ENCODE measurements at places on chromosomes 3 and 15. TPM values are rescaled to one million over a fixed set of nuclear protein-coding genes. Genes with fewer than 3 reads are reported as not detected.
A peak's percentile ranks its signal among the peaks of the same experiment; 100 is the strongest.

DNA sequence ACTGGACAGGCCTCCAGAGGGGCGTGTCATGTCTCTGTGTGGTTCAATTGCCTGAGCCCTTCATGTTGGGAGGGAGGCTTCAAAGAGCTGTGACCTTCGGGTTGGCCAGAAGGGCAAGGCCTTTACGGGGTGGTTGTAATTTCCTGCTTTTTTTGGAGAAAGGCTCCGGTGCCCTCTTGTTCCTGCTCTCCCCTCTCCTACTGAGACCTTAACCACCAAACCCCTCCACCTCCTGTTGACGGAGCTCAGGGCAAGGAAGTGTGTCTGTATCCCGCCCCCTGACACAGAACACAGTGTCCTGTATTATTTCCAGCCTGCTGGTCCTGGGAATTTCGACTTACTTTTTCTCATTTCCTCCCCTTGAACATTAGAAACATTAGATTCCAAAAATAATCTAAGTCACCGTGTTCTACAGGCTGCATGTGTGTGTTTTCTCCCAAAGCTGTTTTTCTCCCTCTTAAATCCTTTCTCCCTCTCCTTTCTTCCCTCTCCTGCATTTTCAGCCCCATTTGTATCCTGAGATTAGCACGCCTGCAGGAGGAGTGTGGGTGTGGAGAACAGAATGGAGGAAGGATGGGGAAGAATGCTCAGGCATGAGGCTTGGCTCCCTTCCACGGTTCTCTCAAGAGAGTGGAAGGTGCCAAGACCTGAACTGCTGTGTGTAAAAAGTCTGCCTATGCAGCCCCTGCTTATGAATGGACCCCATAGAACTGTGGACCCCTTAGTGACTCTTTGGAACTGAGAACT lies 285.4 kb upstream of the ROPN1 start:
- no peaks in the 10 kb centered on the region for H3K36me3 ChIP-seq
- H3K27ac ChIP-seq, result no peak overlapping the region
- no peak overlapping the region for H3K4me3 ChIP-seq
- peak; percentile 48 for DNase-seq

The TUSC7 gene
- total RNA-seq, result not detected

- H3K27me3 ChIP-seq, result no peaks in the 10 kb centered on the region
- no peak for DNase-seq
- H3K4me1 ChIP-seq, result peaks cover 8% of the 10 kb centered on the region
Measured at GRCh38 chr3:61803983-61804382, 242.6 kb downstream of the PTPRG start.

DNA sequence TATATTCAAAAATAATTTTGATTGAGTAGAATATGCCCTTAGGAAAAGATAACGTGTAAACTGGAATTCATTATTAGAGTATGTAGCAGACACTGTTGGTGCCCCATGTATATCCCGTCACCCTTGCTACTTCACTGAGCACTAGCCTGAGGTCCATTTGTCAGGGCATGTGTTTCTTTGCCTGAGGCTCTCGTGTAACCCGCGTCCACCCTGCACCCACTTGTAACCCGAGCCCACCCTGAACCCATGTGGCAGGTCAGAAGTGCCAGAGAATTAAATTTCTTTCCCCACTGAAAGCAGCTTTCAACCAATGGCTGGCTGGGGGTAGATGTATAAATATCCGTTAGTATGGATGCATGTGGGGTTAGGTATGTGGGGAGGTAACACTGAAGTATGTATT lies 474.2 kb upstream of the ZNF385D start:
- no peak overlapping the region for H3K4me3 ChIP-seq
- H3K4me1 ChIP-seq, result peaks cover 5% of the 10 kb centered on the region
- no peaks in the 10 kb centered on the region for H3K36me3 ChIP-seq
- no peak for DNase-seq
- no peaks in the 10 kb centered on the region for H3K27me3 ChIP-seq

GRCh38 chr3:123791417-123791816 lies 92.7 kb downstream of the MYLK start:
- peaks cover 23% of the 10 kb centered on the region for H3K4me1 ChIP-seq
- H3K4me3 ChIP-seq, result no peak overlapping the region
- no peaks in the 10 kb centered on the region for H3K36me3 ChIP-seq
- H3K27ac ChIP-seq, result no peak overlapping the region

DNA sequence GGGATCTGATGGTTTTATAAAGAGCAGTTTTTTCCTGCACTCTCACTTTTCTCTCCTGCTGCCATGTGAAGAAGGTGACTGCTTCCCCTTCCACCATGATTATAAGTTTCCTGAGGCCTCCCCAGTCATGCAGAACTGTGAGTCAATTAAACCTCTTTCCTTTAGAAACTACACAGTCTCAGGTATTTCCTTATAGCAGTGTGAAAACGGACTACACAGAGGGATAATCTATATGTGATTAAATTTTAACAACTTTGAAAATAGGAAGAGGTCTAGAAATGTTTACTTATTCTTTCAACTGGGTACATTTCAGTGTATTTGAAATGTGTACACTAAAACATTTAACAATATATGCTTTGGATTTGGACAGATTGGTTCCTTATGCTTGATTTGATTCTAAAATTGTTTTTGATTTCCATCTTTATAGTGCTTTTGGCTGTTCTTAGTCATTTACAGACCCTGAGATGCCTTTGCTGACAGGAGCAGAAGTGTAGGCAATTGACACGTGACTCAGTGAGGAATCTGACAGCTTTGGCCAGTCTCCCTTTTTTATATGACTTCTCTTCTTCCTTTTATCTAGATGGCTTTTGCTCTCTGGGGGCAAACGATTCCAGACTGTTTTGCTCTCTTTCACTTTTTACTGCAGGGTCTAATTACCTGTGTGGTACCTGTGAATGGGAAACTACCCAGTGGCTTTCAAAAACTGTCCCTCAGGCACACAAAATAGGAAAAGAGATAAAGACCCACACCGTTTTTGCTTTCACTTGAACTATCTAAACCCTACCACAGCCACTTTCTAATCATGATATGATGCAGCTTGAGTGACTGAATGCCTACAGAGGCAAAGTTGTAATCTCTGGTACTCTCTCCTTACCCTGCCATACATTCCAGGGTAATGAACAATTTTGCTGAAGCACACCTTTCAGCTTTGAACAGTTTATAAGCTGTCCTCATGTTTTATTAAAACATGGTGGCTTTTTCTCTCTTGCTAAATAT lies 422.6 kb downstream of the ROBO1 start:
- H3K36me3 ChIP-seq, result no peaks in the 10 kb centered on the region
- no peak overlapping the region for H3K4me3 ChIP-seq
- DNase-seq, result no peak
- H3K27me3 ChIP-seq, result peaks cover 79% of the 10 kb centered on the region
- H3K27ac ChIP-seq, result no peak overlapping the region
- no peaks in the 10 kb centered on the region for H3K4me1 ChIP-seq

DNA sequence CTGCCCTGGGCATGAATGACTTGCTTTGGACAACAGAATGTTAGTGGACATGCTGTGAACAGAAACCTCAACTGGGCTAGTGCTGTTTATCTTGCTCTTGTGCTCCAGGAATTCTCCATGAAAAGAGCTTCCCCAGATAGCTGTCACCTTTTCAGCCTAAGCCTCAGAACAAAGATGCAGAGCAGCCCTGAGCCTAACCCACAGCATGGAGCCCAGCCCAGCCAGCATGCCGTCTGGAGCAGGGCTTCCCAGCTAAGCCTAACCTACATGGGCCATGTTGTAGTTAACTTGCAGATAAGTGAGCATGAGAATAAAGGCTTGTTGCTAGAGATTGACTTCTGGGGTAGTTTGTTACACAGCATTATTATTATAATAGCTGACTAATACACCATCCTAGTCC lies 48.9 kb downstream of the SCN5A start:
- DNase-seq, result no peak
- H3K4me1 ChIP-seq, result no peaks in the 10 kb centered on the region
- H3K36me3 ChIP-seq, result no peaks in the 10 kb centered on the region
- no peak overlapping the region for H3K4me3 ChIP-seq
- H3K27ac ChIP-seq, result no peak overlapping the region
- H3K27me3 ChIP-seq, result peaks cover 24% of the 10 kb centered on the region

GRCh38 chr3:190826018-190826417 lies 36.5 kb downstream of the GMNC start:
- H3K27me3 ChIP-seq, result no peaks in the 10 kb centered on the region
- no peak overlapping the region for H3K4me3 ChIP-seq
- peaks cover 21% of the 10 kb centered on the region for H3K4me1 ChIP-seq
- no peaks in the 10 kb centered on the region for H3K36me3 ChIP-seq

DNA sequence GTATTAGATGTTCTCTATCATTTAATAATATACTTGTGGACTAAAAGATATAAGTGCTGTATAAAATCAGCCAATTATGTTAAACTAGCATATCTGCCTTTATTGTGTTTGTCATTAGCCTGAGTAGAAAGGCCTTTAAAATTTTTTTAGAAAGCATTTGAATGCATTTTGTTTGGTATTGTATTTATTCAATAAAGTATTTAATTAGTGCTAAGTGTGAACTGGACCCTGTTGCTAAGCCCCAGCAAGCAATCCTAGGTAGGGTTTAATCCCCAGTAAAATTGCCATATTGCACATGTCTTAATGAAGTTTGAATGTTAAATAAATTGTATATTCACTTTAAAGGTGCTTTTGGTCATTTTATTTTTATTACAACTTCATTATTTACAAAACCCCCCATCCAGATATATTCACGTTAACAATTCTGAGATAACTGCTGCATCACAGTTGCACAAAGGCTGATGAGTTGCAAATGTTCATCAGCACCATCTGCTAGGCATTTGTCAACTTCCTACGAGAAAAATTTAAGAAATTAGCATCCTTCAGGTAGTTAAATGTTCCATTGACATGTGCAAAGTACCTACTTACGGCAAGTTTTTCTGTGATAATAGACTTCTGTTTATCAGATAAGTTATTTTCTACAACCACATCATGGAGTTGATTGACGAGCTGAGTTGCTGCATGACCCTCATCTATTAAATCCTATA lies 6.3 kb downstream of the EIF4A2 start:
- H3K36me3 ChIP-seq, result peaks cover 88% of the 10 kb centered on the region
- no peak overlapping the region for H3K27ac ChIP-seq
- peak overlapping the region; percentile 93 for H3K4me3 ChIP-seq
- no peaks in the 10 kb centered on the region for H3K27me3 ChIP-seq
- peaks cover 42% of the 10 kb centered on the region for H3K4me1 ChIP-seq

DNA sequence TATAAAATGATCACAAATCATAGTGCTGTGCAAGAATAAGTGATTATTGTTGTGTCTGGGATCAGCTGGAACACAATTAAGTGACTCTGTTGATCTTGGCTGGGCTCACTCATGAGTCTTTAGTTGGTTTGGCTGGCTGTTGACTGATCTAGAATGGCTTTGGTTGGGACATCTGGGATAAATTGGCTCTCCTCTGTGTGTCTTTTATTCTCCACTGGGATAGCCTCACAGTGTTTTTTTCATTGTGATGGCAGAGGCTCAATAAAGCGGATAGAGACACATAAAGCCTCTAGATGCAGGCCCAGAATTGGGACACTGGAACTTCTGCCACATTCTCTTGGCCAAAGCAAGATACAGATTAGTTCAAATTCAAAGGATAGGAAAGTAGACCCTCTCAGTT lies 735.6 kb downstream of the PDCD6IP start:
- no peaks in the 10 kb centered on the region for H3K4me1 ChIP-seq
- H3K36me3 ChIP-seq, result no peaks in the 10 kb centered on the region
- no peak for DNase-seq
- no peak overlapping the region for H3K27ac ChIP-seq
- peaks cover 9% of the 10 kb centered on the region for H3K27me3 ChIP-seq
- no peak overlapping the region for H3K4me3 ChIP-seq
